ENCODE measurements at places on chromosomes 2 and 18.

DNA sequence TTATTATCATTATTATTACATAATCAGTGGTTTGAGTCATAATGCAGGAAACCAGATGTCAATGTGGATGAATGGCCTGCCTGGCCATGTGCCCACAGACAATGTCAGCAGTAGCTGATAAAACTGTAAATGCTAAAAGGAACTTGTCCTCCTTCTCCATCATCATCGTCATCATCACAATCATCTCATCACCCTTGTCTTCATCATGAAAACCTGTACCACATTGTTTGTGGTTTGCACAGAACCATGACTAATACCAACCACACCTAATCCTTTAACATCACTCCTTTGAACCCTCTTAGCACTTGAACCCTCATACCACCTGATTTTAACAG lies 96.0 kb downstream of the HNMT start:
- DNase-seq: no peak

DNA sequence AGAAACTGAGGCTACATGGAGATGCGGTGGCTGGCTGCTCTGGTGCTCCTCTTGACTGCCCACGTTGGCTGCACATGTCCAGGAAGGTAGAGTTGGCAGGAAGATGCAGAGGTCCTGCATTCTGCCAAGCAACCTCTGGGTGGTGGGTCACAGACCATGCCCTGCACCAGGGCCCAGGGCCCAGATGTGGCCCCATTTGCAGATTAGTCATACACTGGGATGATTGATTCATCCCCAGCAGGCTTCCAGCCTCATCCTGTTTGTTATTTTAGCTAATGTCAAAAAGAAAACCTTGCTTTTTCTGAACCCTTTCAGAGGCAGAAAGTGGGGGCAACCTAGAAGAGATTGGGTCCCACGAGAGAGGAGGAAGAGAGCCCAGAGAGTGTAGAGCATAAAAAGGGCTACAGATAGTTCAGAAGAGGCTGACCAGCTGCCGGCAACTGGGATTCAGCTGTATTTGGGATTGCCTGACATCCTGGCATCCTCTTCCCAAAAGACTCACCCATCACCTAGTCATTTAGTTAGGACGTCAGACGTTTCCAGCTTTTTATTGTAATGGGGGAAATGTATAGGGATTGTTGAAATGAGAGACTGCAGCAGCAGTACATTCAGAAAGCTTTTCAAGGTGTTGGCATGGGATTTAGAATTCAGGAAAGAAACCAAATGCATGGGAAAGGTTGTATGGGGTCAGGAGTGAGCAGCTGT lies 101.9 kb downstream of the CTIF start:
- DNase-seq: peak; percentile 46

DNA sequence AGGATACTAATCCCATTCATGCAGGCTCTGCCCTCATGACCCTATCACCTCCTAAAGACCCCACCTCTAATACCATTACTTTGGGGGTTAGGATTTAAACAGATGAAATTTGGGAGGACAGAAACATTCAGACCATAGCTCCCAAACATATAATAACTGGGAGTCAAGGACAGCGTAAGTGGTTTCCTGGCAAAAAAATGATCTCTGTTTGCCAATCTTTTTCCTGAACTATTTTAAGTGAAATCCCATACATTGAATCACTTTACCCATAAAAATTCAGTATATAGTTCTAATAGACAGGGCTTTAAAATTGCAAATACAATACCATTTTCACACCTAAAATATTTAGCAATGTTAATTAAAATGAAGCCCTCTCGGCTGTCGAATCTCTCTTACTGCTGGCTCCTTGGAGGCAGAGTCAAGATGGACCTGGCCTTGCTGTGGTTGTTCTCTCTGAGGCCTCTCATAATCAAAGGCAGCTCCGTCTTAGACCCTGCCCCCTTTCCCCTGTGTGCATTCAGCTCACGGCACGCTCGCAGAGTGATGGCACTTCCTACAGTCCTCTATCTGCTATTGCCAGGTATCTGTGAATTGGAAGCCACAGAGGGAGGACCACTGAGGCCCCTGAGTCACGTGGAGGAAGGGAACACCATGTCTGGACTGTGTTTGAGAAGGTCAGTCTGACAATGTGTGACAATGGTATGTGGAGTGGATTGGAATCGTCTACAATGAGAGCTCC lies 132.3 kb downstream of the UXS1 start:
- no peak for DNase-seq

DNA sequence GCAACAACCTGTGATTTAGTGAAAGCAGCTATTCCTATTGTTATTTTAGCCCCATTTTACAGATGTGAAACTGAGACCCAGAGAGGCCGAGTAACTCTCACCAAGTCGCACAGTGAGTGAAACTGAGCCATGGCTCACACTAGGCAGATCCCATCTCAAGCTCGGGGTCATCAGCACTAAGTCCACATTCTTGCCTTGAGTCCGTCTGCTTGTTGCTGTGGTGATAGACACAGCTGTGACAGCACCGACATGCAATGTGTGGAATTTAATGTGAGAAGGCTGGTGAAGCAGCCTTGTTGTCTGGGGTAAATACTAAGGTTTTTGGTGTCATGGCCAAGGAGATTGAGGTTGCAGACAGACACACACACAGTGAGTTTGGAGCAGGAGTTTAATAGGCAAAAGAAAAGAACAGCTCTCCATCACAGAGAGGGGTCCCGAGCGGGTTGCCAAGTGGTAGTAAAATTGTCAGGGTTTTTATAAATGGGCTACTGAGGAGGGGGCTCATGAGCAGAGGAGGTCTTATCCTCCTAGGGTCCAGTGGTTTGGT lies 40.2 kb upstream of the GMCL1 start:
- DNase-seq: no peak

DNA sequence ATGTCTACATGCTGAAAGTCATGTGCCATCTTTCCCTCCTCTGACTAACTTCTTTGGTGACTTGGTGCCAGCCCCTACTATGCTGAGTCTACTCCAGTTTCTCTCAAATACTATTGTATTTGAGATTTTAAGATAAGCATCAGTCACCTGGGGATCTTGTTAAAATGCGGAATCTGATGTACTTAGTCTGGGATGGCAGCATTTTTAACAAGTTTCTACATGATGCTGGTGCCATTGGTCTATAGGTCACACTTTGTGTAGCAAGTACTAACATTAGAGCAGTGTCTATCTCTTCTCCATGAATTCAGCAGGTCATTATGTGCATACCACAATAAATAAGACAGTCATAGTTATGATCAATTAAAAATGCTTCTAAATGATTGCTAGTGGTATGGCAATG lies 106.9 kb downstream of the CERS6 start:
- no peak for DNase-seq

DNA sequence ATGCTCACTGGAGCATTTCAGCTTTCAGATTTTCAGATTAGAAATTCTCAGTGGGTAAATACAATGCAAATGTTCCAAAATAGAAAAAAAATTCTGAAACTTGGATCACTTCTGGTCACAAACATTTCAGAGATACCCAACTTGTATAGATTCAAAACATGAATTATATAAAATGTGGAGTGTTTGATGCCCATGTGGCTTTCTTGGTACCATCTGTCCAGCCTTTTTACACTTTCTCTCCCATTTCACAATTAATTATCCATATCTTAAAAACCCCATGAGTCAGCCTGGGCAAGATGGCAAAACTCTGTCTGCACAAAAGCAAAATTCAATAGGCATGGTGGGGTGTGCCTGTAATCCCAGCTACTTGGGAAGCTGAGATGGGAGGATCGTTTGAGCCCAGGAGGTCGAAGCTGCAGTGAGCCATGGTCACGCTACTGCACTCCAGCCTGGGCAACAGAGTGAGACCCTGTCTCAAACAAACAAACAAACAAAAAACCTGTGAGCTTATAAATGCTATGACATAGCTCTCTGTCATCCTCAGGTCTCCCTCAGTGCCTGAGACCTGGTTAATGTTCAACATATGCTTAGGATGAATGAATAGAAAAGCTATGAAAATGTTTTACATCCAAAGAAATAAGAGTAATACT lies 146.3 kb upstream of the TTC39C start:
- DNase-seq: no peak

DNA sequence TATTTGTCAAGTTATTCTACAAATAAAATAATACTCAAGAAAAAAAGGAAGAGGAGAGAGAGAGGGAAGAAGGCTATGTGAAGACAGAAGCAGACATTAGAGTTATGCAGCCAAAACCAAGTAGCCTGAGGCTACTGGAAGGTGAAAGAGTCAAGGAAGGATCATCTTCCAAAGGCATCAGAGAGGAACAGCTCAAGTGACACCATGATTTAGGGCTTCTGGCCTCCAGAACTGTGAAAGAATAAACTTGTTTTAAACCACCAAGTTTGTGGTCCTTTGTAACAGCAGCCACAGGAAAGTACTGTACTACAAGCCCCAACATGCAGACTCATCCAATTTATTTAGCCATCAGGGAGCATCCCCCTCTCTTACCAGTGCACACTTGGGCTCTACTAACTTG lies 788.5 kb upstream of the LRRTM1 start:
- no peak for DNase-seq

GRCh38 chr2:42796427-42797248 lies 4.3 kb upstream of the HAAO start:
- no peak for DNase-seq

DNA sequence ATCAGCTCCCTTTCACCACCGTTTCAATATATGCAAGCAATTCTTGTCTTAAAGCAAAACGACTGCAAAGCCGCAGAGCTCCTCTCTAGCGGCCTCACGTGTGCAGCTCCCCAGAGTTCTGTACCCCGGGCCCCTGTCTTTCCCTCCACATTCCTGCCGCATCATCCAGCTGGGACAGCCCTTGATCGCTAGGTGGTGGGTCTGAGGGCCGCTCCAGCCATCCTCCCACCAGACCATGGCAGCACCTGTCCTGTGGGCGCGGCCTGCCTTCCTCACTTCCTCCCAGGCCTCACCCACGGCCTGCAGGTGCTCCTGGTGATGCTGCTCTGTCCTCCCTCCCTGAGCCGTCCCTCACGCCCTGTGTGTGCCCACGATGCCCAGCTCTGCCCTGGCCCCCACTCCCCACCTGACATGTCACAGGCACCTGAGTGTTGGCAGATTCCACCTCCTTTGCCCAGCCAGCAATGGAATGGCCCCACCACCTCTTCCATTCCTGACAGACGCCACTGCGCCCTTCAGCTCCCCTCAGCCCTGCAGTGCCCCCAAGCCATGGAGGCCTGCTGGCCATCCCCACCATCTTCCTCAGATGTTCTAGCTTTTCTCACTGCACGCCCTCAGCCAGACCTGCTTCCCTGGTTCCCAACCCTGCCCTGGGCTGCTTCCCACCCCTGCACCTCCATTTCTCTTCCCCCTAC lies 15.3 kb upstream of the ALLC start:
- peak; percentile 54 for DNase-seq

- DNase-seq: peak; percentile 96
Observed at GRCh38 chr2:208265801-208266552, at the start of gene PIKFYVE. Gene PIKFYVE, plus strand, starts transcription at chr2:208266255. Its CDS starts 5,265 bp downstream, at chr2:208271520.

GRCh38 chr2:26580151-26580550 lies 61.0 kb downstream of the CIB4 start:
- no peak for DNase-seq

DNA sequence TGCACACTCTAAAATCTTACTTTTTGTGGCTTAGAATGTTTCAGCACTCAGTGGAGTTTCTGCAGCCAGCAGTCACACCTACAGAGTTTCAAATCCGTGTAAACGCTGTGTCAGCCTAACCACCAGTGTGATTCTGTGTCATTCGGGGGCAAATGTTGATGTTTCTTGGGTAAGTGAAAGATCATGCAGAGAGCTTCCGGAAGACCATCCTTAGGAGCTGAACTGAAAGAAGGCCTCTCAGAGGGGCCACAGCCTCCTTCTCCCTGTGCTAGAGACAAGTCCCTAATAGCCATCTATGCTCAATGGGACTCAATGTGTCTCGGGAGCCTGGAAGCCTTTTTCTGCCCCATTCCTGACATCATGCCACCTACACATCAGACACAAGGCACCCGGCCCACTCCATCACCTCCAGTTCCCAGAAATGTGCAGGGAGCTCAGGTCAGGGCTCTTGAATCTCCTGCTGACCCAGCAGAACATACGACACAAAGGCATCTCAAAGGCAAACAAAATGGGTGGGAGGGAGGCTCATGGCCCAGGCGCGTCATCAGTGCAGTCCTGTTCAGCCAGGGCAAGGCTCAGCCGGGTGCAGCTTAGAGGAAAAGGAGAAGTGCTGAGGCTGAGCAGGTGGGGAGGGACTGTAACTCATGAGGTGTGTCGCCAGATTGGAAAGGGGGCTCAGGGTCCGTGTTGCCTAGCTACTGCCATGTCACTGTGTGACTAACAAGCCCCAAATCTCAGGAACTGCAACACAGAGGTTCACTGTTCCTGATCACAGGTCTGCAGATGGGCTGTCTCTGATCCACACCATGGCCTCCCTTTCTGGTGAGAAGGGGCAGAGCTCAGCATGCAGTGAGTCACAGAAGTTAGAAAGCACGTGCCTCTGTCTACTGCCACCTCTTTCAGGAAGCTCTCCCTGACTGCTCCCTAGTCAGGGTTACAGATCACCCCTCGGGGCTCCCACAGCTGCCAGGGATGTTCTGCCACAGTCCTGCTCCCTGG lies 82.0 kb downstream of the SMAD7 start:
- peak; percentile 85 for DNase-seq

DNA sequence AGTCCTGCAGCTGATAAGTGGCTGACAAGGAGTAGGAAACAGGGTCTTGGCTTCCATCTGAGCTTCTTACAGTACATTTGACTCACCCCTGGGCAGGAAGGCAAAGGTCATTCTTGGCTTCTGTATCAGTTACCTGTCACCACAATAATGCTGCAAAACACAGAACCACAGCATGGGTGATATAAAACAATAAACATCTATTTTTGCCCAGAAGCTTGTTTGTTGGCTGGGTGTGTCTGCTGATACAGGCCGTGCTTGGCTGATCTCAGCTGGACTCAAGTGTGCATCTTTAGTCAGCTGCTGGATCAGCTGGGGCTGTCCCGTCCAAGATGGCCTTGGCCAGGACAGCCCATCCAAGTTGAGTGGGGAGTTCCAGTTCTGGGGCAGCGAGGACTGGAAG lies 34.7 kb downstream of the ONECUT2 start:
- no peak for DNase-seq

DNA sequence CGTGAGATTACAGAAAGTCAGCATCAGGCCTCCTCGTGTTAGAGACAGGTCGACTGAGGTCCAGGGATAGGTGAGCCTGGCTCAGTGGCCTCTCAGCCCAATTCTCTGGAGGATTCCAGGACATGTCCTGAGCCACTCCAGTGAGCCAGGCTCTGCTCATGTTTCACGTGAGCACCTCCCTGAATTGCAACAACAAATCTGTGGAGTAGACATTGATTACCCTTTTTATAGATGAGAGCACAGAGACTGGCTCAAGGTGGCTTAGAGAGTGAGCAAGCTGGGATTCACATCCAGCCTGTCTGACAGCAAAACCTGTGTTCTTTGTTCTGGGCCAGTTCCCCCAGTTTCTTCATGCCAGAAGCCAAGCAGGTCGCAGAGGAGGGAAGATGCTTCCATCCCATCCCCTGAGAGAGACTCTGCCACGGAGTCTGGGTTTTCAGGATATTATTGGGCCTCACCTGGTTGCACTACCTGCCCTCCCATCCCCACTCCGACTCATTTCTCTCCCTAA lies 46.4 kb downstream of the HS1BP3 start:
- no peak for DNase-seq

Measured in natural killer cell treated with Interleukin-12 subunit alpha and Interleukin-12 subunit beta and Interleukin-15 and Interleukin-18, amount 100 ng/mL, for 72 hours (primary cell).